GM23248 (cell line): ENCODE measurements at places on chromosomes 1 and 21.

DNA sequence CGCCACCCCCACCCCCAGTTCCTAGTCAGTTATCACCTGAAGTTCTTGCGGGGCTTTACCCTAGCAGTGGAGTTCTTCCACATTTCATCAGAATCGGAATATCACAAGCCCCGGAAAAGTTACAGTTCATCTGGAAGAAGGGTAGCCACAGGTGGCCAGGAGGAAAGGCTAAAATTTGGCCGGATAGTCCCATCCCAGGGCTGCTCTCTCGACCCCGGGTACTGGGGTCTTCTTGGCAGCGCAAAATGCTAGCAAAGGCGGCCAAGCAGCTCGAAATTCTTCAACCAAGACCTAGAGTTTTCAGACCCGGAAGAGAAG, 7.9 kb downstream of the HLX start:
- H3K4me3 ChIP-seq: peak overlapping the region; percentile 39; the same call in 1 of the 2 replicates
- DNase-seq: no peak
- H3K27ac ChIP-seq: no peak overlapping the region
- H3K4me1 ChIP-seq: peaks cover 6% of the 10 kb centered on the region
- peaks cover 9% of the 10 kb centered on the region for H3K27me3 ChIP-seq

- no peak overlapping the region for H3K4me3 ChIP-seq
- DNase-seq: peak; percentile 25
- H3K27me3 ChIP-seq: no peaks in the 10 kb centered on the region
- no peaks in the 10 kb centered on the region for H3K36me3 ChIP-seq
These were observed 8.8 kb upstream of the NLRP3 start for GRCh38 chr1:247407180-247407616.

DNA sequence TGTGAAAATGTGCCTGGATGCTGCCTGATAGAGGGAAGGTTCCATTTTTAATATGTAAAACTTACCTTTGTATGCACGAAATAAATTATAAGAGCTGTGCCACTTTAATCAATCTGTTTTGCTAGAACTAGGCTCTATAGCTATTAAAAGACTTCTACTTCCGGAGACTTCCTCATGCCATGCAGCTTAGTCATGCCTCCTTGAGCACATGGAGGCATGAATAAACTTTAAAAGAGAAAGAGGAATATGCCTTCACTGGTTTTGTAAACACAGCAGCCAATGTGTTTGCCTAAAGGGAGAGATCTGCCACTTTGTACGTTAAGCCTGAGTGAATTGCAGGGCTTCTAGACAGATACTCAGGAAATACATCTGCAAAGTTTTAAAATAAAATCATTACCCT, 604.6 kb downstream of the LRRIQ3 start:
- H3K4me1 ChIP-seq: no peaks in the 10 kb centered on the region
- no peaks in the 10 kb centered on the region for H3K27me3 ChIP-seq
- DNase-seq: peak; percentile 5
- H3K36me3 ChIP-seq: no peaks in the 10 kb centered on the region

DNA sequence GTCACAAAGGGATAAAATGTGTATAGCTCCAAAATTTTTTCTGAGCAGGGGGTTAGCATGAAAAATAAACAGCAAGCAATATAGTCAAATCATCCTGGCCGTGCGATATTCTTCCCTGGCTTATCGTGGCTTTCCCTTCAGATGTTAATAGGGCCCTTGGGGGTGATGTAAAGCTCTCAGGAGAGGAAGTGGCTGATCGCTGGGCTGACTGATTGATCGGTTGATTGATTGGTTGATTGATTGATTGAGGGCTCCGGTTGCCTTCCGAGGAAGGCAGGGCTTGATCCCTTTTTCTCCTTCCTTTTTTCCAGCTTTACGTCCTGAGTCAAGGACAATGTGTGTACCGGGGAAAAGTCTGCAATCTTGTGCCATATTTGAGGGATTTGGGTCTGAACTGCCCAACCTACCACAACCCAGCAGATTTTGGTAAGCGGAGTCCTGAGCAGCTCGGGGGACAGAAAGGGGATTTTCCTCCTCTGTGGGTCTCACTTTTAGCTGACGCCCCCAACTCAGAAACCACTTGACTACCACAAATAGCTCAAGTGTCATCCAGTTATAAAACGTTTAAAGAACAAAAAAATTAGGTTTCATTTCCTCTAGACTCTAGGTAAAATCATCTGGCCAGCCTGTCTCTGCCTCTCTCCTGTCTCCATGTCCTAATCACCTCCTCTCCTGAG, 29.5 kb downstream of the TFF3 start:
- H3K27ac ChIP-seq: no peak overlapping the region
- H3K27me3 ChIP-seq: no peaks in the 10 kb centered on the region; the same call in 1 of the 2 replicates
- no peaks in the 10 kb centered on the region for H3K4me1 ChIP-seq
- no peak for DNase-seq
- H3K4me3 ChIP-seq: no peak overlapping the region
- no peaks in the 10 kb centered on the region for H3K36me3 ChIP-seq

DNA sequence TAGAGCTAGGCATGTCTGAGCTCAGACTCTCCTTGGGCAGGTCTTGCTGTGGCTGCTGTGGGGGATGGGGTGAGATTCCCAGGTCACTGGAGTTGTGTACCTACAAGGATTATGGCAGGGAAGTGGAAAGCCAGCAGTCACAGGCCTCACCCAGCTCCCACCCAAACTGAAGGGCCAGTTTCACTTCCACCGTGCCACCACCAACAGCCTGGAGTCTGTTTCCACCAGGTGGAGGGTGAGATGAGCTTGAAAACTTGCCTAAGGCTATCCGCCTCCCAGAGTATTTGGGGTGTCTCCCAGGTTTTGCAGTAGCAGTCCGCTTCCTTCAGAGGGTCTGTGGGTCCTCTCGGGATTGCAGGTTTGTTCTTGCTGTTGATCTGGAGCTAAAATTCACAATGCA, 327.7 kb downstream of the PTPRC start:
- H3K27me3 ChIP-seq: no peaks in the 10 kb centered on the region
- no peak overlapping the region for H3K27ac ChIP-seq
- no peaks in the 10 kb centered on the region for H3K4me1 ChIP-seq
- no peak overlapping the region for H3K4me3 ChIP-seq
- DNase-seq: no peak
- H3K36me3 ChIP-seq: no peaks in the 10 kb centered on the region

GRCh38 chr1:246503341-246503740, 3.7 kb downstream of the SMYD3 start:
- no peaks in the 10 kb centered on the region for H3K36me3 ChIP-seq
- H3K4me3 ChIP-seq: no peak overlapping the region
- peaks cover 9% of the 10 kb centered on the region for H3K4me1 ChIP-seq

DNA sequence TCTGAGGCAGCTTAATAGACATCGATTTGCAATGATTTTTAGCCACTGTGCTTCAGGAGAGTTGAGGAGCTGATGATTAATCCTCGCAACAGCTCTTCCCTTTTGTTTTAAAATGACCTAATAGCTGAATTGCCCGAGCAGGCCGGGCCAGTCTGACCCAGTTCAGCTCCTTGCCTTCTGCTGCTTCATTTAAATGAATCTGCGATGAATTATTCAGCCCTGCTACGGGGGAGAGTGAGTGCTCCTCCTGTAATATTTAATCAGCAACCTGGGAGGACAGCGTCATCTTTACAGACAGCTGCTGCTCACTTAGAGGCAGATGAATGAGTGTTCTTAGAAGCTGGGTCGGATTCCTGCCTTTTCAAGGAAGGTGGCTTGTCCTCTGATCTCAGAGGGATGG, 325.1 kb downstream of the CAMTA1 start:
- no peaks in the 10 kb centered on the region for H3K4me1 ChIP-seq
- DNase-seq: peak; percentile 35
- no peaks in the 10 kb centered on the region for H3K36me3 ChIP-seq
- no peak overlapping the region for H3K4me3 ChIP-seq
- H3K27ac ChIP-seq: no peak overlapping the region
- H3K27me3 ChIP-seq: peaks cover 27% of the 10 kb centered on the region

DNA sequence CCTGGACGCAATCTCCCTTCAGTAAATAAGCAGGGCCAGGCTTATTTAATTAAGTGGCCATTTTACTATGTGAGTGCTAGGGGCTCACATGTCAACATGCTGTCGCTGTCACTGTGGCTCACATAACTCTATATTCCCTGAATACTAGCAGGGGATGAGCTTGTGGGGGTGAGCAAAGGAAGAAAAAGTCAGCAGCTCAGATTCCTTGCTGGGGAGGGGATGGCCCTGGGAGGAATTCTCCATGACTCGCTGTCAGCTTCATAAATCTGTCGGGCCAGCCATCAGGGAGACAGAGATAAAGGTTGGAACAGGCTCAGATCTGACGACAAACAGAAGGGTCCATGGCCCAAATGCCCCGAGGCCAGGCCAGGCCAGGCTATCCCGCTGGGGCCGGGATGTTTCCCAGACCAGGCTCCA, 26.0 kb upstream of the PLEKHG5 start:
- H3K36me3 ChIP-seq: no peaks in the 10 kb centered on the region
- DNase-seq: peak; percentile 51
- peaks cover 36% of the 10 kb centered on the region for H3K4me1 ChIP-seq
- H3K4me3 ChIP-seq: no peak overlapping the region
- no peaks in the 10 kb centered on the region for H3K27me3 ChIP-seq

DNA sequence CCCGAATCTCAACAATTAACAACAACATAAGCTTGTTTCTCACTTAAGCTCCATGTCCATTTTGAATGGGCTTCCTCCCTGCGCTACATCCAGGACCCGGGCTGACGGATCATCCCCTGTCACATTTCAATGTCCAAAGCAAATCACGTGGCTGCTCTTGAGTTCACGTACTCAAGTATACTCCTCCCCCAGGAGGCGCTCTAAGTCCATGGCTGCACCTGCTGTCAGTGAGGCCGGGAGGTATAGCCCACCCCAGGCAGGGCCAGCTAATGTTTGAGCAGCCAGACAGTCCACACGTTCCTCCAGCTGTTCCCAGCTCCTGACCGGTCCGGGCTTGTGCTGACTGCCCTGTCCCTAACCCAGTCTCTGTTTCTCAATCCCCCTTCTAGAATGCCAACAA, 220.8 kb downstream of the SLC35F3 start:
- DNase-seq: peak; percentile 69
- H3K4me1 ChIP-seq: no peaks in the 10 kb centered on the region
- H3K4me3 ChIP-seq: no peak overlapping the region
- H3K27me3 ChIP-seq: no peaks in the 10 kb centered on the region
- no peak overlapping the region for H3K27ac ChIP-seq
- H3K36me3 ChIP-seq: no peaks in the 10 kb centered on the region

- H3K4me1 ChIP-seq: no peaks in the 10 kb centered on the region
- H3K27me3 ChIP-seq: peaks cover 12% of the 10 kb centered on the region; the same call in 1 of the 2 replicates
- no peaks in the 10 kb centered on the region for H3K36me3 ChIP-seq
- no peak for DNase-seq
These were observed 41.0 kb upstream of the CD5L start for GRCh38 chr1:157882580-157882979.

DNA sequence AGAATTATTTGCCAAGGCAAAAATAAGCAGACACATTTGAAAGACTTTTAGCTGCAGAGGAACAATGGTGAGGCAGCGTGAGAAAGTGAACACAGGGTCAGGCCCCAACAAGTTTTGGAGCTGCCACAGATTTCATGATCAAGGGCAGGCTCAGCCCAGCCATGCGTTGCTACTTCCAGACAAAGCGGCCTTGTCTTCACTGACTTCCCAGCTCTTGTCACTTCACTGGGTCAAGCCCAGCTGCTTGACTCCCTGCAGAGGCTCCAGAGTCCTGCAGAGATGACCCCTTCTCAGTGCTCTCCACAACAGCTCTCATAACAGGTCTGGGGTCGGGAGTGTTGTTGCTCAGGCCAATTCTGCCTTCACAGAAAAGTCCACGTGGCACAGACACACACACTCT, 35.8 kb downstream of the HHAT start:
- no peaks in the 10 kb centered on the region for H3K36me3 ChIP-seq
- H3K4me3 ChIP-seq: no peak overlapping the region
- no peak for DNase-seq
- H3K4me1 ChIP-seq: no peaks in the 10 kb centered on the region
- H3K27me3 ChIP-seq: peaks cover 43% of the 10 kb centered on the region

DNA sequence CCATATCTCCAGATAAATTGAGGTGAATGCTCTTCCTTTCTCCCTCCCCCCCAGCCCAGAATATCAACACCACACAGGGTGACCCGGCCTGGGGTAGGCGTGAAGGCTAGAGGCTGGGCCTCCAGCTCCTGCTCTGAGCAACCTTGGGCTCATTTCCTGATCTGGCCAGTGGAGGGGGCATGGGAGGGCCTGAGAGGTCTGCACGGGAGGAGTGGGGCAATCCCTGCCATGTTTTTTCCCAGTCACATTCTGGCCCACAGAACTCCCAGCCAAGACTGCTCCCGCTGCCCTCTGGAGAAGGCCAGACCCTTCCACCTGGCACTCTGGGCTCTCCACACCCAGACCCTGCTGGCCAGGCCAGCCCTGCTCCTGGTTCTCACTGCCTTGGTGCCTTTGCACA, 3.9 kb downstream of the CLDN19 start:
- H3K4me1 ChIP-seq: no peaks in the 10 kb centered on the region
- H3K36me3 ChIP-seq: no peaks in the 10 kb centered on the region
- peak; percentile 61 for DNase-seq

- H3K4me3 ChIP-seq: no peak overlapping the region
- H3K36me3 ChIP-seq: no peaks in the 10 kb centered on the region
- H3K4me1 ChIP-seq: no peaks in the 10 kb centered on the region
- no peak overlapping the region for H3K27ac ChIP-seq
- DNase-seq: no peak
These were observed 106.6 kb upstream of the TTC34 start for GRCh38 chr1:2908081-2908480.

DNA sequence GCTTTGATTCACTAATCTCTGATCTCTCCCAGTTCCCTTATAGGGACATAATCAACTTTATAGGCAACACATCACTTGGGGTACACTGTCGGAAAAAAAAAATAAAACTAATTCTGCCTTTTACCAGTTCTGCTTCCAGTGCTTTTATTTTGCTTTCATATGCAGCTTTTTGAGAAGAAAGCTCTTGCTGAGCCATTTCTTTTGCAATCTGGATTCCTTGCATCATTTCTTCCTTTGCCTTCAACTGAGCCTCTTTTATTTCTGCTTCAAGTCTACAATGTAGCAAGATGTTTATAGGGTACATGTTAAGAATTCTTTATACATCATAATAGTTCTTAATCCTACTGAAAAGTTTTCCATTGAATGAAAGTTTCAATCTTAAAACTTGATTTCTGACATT, 30.6 kb downstream of the KIF14 start:
- no peaks in the 10 kb centered on the region for H3K27me3 ChIP-seq
- H3K4me3 ChIP-seq: no peak overlapping the region

- H3K27me3 ChIP-seq: no peaks in the 10 kb centered on the region
- H3K36me3 ChIP-seq: no peaks in the 10 kb centered on the region
- H3K4me3 ChIP-seq: peak overlapping the region; percentile 94
These were observed 668 bp downstream of the KIF14 start for GRCh38 chr1:200619894-200620272.

DNA sequence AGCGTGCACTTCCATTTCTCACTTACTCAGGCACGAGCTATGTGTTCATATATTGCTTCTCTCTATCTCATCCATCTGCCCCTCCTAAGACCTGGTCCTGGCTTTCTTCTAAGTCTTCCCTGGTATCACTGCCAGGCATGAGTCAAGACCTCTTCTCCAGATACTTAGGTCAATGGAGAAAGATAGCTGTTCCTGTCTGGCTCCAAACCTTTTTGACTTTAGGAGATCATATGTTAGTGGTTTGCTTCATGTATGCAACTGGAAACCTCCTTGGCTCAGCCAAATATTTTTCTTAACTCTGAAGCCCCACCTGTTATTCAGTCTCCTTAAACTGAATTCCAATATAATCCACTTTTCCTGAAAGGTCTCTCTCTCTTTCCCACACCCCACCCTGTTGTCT, 211.6 kb upstream of the PTBP2 start:
- H3K4me3 ChIP-seq: no peak overlapping the region
- no peak overlapping the region for H3K27ac ChIP-seq
- no peak for DNase-seq
- H3K4me1 ChIP-seq: no peaks in the 10 kb centered on the region
- H3K36me3 ChIP-seq: no peaks in the 10 kb centered on the region
- H3K27me3 ChIP-seq: no peaks in the 10 kb centered on the region

- H3K27me3 ChIP-seq: no peaks in the 10 kb centered on the region
- H3K4me3 ChIP-seq: no peak overlapping the region
- no peak overlapping the region for H3K27ac ChIP-seq
- DNase-seq: no peak
- no peaks in the 10 kb centered on the region for H3K36me3 ChIP-seq
These were observed 4.8 kb downstream of the TRIM45 start for GRCh38 chr1:117116784-117117130.
